Activated T-helper 1 cell treated with anti-CD3 and anti-CD28 coated beads, Interleukin-2, amount 50 U/mL, for 16 hours (primary cell): ENCODE measurements at places on chromosomes 7 and 10.

DNA sequence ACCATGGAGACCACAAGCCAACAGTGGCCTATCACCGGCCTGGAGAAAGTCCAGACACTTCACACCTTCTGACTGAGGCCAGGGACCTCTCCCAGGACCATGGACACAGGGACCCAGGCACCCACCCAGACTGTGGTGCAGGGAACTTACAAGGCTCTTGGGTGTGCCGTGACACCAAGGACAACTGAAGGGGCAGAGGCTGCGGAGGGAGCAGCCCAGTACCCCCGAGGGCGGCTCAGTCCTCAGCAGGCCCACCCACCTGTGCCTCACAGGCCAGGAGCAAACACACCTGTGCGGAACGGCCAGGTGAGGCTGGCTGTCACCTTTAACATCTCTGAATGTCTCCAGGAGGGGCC is 182.3 kb downstream of the MAD1L1 start:
- DNase-seq = no peak

DNA sequence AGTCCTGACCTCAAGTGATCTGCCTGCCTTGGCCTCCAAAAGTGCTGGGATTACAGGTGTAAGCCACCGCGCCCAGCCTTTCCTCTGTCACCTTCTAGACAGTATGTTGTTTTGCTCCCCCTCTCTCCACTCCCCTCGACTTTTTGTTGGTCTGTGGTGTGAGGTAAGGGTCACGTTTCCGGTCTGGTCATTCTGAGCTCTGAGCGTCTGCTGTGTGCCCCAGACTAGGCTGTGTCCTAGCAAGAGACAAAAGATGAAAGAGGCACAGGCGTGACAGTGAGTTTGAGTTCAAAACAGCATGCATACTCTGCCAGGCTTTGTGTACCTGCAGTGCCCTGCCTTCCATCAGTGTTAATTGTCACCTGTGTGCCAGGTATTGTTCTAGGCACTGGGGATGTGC is 87.4 kb upstream of the PPIF start:
- DNase-seq = no peak

DNA sequence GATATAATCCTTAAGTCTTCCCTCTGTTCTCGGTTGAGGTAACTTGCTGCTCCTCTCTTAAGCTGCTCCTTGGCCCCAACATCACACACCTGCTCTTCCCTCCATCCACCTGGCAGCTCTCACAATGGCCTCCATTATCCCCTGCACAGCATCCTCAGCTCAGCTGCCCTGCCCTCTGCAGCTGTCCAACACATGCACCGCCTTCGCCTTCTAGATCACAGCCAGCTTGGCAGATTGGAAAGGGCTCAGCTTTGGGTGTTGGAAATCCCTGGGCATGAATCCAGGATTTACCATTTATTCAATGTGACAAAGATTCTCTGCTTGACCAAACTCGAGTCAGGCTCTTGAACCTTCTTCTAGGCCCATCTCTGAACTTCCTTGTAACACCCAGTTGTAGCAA is 20.6 kb downstream of the RGR start:
- DNase-seq = no peak

GRCh38 chr7:93883078-93883916 is 7.3 kb downstream of the TFPI2 start:
- no peak for DNase-seq

- DNase-seq = no peak
These were observed 73.9 kb downstream of the TMEM130 start for GRCh38 chr7:98795741-98796493.

GRCh38 chr7:84722734-84723133 is 464.1 kb downstream of the SEMA3D start:
- DNase-seq = no peak

DNA sequence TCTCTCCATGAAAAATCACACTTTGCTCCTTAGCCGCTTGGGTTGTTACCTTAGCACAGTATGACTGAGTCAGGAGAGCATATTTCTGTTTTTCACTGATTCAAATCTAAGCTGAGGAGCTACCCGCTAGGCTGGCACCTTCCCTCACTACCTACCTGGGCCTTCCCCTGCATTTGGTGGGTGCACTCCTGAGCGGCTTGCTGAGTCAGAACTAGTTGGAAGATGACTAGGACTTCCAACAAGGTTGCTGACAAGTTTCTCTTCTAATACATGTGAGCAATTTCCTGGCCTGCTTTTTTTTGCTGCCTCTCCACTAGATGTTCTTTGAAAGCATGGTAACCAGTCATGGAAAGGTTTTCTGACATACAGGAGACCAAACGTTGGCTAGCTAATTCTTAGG is 43.8 kb upstream of the SEC61G start:
- no peak for DNase-seq

DNA sequence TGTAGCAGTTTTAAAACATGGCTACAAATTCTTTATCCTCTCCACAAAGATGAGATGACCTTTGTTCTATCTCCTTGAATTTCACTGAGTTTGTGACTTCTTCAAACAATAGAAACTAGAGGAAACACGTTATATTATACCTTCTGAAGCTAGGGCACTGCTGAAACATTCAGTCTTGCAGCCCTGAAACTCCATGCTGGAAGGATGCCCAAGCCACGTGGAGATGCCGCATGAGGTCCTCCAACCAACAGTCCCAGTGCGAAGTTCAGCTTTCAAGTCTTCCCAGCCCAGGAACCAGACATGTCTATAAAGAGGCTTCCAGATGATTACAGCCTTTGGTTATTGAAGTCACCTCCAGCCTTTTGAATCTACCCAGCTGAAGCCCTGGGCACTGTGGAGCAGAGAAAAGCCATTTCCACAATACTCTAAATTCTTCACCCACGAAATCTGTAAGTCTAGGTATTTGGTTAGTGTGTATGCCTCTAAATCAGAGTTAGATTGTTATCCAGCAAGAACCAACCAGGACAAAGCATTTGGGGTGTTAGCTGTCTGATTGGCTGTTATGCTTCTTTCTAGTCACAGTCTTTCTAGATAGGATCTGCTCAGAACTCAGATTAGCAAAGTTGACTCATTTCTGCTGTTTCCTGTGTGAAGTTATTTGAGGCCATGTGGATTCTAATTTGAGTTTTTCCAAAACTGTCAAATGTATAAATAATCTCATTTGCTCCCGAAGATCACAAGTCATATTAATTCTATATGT is 186.5 kb upstream of the TMEM72 start:
- DNase-seq = no peak

DNA sequence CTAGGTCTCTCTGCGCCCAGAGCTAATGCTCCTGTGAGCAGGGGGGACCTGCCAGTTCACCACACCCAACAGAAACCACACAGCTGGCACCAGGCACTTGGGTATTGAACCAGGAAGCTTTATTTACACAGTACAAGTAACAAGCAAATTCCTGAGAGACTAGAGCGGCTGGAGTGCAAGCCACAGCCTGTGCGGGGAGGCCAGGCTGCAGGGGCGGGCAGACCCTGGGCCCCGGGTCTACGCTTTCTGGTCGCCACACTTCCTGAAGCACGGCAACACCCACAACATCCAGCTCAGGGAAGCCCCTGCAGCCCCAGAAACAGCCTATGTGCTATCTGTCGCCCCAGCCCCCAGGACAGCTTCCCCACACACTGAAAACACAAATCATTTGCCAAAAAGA is 125.0 kb downstream of the FAM53B start:
- no peak for DNase-seq

- no peak for DNase-seq
These were observed 334.1 kb upstream of the C7orf33 start for GRCh38 chr7:148256433-148256832.

DNA sequence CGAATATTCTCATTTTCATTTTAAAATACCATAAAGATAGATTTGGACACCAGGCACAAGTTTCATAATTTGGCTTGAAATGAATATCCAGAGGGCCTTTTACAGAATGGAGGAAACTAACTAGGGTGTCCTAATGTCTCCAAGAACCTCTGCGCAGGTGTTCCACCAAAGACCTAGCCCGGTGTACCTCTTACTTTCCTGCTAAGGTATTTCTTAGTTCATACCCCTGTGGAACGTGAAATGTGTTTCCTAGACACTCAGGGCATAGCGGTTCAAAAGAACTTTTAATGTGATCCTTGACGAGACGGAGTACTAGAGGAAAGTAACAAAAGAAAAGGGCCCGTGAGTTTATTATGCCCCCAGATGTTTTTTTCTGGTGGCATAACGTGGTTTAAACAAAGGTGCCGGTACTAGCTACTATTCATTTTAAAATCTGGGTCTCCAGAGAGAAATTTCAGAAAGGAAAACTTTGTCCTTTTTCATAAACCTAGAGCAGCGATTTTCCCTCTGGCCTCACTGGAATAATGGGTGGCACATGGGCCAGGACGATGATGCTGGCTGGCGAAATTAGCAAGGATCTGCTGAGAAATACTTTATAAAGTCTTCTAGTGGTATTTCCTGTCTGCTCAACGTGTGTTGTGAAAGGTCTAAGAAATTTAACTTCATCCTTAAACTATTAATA is 1.4 kb downstream of the APBB1IP start:
- DNase-seq = no peak

GRCh38 chr7:461453-462172 is 58.0 kb downstream of the PDGFA start:
- no peak for DNase-seq

DNA sequence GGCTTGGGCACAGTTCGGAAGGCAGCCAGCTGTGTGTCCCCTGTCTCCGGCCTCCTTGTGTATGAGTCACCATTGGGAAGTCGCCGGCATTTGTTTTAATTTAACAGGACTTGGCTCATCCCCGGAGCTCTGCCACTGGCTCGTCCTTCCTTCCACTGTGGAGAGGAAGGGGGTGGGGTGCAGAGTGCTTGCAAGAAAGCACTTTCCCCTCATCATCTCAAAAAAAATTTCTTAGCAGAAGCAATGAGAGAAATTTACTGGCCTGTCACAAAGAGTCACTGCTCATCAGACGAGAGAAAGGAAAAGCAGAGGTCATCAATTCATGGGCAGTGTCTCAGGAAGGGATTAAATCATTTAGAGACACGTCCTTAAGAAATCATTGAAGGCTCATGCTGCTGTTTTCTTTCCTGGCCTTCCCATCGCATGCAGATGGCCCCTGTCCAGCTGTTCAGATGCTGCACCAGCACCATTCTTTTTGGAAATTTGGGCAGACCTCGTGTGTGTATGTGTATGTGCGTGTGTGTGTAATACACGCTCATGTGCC is 93.3 kb downstream of the BMS1 start:
- DNase-seq = no peak

DNA sequence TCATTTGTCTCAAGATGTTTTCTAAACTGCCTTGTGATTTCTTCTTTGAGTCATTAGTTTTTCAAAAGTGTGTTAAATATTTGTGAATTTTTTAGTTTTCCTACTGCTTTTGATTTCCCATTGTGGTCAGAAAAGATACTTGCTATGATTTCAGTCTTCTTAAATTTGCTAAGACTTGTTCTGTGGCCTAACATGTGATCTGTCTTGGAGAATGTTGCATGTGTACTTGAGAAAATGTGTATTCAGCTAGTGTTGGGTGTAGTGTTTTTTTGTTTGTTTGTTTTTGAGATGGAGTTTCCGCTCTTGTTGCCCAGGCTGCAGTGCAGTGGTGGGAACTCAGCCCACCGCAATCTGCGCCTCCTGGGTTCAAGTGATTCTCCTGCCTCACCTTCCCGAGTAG is 28.6 kb downstream of the BMPR1A start:
- DNase-seq = no peak

DNA sequence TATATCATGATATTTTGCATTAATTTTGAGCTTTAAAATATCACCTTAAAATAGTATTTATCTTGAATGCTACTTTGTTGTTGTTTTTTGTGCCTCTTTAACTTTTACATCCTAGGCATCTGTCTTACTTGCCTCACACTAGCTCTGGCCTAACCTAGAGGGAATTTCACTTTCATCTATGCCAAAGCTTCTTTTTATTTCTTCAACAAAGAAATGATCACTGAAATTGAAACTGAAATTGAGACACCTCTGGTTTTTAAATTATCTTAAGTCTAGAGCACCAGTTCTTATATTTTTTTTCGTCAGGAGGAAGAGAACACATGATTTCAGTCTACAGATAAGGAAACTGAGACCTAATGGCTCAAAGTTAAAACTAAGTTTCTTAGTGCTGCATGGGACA is 3.5 kb upstream of the SCIN start:
- no peak for DNase-seq

GRCh38 chr10:48390933-48391845 is 84.7 kb downstream of the MAPK8 start:
- no peak for DNase-seq

- DNase-seq = no peak
These were observed 14.8 kb downstream of the ZNF33A start for GRCh38 chr10:38025283-38025682.

GRCh38 chr7:30657131-30657530 is 25.1 kb downstream of the CRHR2 start:
- no peak for DNase-seq

DNA sequence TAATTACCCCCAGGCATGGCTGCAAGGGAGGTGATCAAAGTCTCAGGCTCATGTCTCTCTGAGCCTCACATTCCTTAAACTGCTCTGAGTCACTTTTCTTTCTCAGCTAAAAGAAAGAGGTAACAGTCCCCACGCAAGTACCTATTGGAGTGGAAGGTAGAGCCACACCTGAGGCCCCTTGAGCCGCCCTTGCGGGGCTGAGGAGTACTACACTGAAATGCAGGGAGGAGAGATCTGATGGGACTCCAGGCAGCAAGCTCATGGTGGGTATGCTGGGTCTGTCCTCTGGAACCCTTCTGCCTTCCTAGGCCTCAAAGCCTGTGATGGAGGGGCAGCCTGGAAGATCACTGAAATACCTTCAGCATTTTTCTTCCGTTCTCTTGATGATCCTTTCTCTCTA is 960.0 kb downstream of the DNAJB9 start:
- DNase-seq = no peak

DNA sequence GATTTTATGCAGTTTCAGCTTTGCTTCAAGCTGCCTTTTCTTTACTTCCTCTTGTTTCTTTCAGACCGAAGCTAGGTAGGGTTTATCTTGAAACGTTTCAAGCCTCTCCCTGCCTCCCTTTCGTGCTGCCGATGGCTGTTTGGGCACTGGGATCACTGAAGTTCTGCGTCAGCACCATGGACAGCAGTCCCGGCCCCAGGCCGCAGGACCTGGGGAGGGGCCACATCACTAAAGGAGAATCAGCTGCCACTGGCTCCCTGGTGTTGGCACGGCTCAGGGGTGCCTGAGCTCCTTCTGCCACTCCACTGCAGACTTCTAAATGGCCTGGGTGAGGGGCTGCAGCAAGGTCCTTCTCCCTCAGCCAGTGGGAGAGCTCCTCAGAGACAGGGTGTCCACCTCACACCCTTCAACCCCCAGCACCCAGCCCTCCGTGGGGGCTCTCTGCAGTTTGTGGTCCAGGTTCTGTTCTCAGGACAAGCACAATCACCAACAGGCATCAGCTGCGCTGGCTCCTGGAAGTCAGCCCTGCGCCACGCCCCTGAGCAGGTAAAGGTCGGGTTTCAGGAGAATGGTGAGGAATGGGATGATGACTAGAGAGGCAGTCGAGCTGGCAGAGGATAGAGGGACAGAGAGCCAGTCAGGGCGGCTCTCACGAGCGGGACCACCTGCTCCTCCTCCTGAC is 387.2 kb downstream of the TCERG1L start:
- DNase-seq = no peak

GRCh38 chr7:95621404-95621803 is 25.1 kb upstream of the PDK4 start:
- no peak for DNase-seq
